Gastrocnemius medialis (tissue), 4 donors: ENCODE measurements at places on chromosomes 2 and 18. TPM values are rescaled to one million over a fixed set of nuclear protein-coding genes. Genes with fewer than 3 reads are reported as not detected.

Gene LYPD1
- total RNA-seq = 0.24 TPM

Gene CD8A
- total RNA-seq = 0.32 TPM

DNA sequence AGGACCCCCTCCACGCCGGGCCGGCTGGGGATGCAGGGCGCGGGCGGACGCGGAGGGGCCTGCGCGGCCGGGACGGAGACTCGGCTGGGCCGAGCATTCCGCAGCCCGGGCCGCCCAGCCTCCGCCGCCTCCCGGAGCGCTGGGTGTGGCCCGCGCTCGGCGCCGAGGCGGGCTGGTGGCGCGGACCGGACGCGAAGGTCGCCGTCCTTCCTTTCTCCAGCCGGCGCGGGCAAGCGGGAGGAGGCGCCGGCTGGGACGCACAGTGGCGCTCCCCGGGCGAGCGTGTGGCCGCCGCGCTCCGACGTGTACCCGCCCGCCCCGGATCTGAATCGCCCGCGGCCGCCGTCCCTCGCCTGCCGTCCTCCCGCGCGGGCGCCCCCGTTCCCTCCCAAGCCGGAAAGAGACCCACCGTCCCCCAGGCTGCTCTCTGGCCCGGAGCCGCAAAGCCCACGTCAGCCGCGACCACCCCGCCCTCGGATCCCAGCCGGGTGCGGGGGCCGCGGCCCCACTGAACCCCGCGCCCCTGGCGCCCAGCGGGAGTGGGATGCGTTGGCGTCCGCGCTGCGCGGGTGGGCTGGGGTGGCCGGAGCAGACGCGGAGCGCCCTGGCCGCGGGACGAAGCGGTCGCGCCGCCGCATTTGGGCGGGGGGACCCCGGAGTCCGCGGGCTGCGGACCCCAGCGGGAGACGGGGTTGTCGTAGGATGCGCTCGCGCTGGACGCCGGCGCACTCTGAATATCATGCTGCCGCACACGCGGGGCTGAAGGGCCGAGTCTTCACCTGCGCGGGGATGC, 634 bp downstream of the SPATS2L start:
- no peak for DNase-seq

GRCh38 chr2:223722226-223722625, 115.2 kb downstream of the AP1S3 start:
- no peak for DNase-seq

- no peak for DNase-seq
Measured at GRCh38 chr2:192369969-192370368, 175.2 kb upstream of the TMEFF2 start.

- DNase-seq = no peak
Measured at GRCh38 chr2:226740039-226740648, 59.5 kb downstream of the IRS1 start.

DNA sequence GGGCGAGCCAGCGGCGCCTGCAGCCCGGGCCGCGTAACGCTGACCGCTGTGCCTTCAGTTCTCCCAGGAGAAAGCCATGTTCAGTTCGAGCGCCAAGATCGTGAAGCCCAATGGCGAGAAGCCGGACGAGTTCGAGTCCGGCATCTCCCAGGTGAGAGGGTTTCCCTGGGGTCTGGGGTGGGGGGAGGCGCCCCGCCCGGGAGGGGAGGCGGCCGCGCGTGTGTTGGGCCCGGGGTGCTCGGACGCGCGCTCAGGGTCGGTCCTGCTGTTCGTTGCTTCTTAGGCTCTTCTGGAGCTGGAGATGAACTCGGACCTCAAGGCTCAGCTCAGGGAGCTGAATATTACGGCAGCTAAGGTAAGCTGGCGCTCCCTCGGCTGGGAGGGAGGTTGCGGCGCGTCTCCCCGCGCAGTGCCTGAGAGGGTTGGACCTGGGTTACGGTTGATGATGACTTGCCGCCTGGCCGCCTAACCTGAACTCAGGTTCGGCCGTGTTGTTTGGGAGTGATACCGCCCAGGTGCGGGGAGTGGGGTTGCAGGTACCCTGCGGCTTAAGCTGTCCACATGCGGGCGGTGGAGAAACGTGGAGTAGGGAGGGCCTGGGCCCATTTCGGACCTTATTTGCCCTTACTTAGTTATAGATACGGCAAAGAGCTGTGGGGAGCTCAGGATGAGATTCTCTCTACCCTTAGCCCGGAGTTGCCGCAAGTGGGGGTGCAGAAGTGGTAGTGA, 638 bp downstream of the RPS7 start:
- no peak for DNase-seq

DNA sequence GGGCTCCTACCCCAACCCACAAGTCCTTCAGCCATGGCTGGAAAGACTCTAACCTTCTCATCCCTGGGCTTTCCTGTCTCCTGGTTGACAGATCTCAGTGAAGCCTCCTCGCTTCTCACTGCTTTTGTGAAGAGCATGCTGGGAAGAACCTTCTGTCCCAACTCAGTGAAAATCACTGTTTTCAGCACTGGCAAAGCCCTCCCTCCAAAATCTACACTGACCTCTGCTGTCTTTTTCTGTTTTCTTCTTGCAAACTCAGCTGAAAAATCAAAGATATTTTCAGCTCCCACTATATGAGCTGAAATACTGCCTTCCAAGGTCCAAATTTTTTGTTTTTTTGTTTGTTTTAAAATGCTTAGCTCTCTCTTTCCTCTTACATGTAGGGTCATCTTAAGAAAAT, 266.3 kb upstream of the AGAP1 start:
- DNase-seq = no peak

Gene STAMBP
- total RNA-seq = 60.7 TPM

DNA sequence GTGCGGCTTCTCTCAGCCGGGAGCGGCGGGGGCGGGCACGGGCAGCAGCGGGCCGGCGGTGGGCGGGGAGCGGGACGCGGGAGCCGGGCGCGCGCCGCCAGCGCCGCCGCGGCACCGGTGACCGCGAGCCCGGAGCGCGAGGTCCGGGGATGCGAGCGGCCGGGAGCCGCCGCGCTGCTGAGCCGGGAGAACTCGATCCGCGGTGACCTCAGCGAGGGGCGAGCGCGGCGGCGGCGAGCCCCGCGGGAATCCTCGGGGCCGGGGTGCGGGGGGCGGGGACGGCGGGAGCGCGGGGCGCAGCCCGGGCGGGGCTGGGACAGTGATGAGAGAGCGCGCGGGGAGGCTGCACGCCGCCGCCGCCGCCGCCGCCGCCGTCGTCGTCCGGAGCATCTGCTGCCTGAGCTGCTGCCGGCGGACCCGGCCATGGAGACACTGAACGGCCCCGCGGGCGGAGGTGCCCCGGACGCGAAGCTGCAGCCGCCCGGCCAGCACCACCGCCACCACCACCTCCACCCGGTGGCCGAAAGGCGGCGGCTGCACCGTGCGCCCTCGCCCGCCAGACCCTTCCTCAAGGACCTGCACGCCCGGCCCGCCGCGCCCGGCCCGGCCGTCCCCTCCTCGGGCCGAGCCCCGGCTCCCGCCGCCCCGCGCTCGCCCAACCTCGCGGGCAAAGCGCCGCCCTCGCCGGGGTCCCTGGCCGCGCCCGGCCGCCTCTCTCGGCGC, at the start of gene MTCL1:
TSS of gene MTCL1 (plus strand) at position 319 of the 723 bp plus-strand sequence. CDS start at position 424, 105 bp downstream.
- no peak for DNase-seq

Gene REG3G
- total RNA-seq = not detected

DNA sequence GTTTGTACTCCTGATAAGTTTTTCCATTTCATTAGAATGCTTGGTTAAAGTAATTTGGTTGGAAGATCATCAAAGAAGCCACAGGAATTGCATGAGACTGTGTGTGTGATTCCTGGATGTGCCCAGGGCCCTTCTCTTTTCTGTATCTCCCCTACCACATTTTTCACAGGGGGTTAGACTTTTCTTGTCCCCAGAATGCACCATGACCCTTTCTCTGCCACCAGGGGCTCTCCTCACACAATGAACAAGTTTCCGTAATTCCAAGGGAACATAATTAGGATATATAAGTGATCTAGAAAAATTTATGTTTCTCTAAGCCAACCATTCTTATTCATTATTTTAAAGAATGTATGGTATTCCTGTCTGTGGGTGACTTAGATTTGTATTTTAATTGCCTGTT, 291.8 kb downstream of the NEDD4L start:
- no peak for DNase-seq

Gene C1GALT1C1L
- total RNA-seq = not detected

- no peak for DNase-seq
Measured at GRCh38 chr18:35868915-35869314, 103.6 kb upstream of the RMP24 start.

Gene LIPG
- 0.24 TPM for total RNA-seq

DNA sequence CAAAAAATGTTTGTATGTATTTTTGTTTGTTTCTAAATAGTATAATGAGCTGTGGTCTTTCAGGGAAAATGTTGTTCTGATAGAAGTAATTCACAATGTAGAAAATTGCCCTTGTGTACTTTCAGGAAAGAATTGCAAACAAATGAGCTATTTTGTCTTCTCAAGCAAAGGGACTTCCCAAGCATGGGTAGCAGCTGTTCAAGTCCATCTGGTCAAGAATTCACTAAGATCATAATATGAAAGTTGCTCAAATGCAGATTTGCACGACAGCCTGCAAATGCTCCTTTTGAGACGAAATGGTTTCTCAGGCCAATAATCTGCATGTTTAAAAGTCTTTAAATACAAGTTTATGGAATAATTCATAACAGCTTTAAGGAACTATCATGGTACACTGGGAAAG, 51.9 kb upstream of the HNMT start:
- no peak for DNase-seq

GRCh38 chr2:11591091-11591490, 57.2 kb downstream of the GREB1 start:
- no peak for DNase-seq

Gene RSAD2
- 1.2 TPM for total RNA-seq

GRCh38 chr2:172870396-172870795, 134.8 kb downstream of the RAPGEF4 start:
- no peak for DNase-seq

- no peak for DNase-seq
Measured at GRCh38 chr2:71372042-71372441, 40.5 kb downstream of the ZNF638 start.

DNA sequence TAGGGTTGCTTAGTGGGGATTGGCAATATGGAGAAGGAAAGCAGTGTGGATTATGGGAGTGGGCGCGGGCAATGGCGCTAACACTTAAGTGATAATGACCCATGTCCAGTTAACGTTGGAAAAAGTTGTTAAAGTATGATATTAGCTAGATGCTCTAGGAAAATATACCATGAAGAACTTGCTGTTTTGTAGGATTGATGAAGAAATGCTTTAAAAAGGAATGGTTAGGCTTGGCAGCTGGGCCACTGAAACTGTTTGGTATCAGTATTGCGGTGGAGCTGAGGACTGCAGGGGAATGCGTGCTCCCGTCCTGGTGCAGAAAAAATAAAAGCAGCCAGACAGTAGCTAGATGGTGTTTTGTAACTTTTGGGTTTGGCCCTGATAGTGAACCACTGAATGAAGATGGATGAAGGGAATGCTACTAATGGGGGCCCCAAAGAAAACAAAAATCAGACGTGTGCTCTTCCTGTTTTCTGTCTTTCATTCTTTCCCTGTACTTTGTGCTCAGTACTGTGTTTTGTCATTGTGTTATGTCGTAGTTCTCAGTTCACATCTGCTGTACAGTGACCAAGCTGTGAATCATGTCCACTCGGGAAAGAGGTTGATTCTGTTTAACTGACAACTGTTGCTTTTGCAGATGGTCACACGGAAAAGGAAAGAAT, 999 bp downstream of the INSIG2 start:
- no peak for DNase-seq

- no peak for DNase-seq
Measured at GRCh38 chr2:46999857-47000678, 84.5 kb upstream of the MCFD2 start.

DNA sequence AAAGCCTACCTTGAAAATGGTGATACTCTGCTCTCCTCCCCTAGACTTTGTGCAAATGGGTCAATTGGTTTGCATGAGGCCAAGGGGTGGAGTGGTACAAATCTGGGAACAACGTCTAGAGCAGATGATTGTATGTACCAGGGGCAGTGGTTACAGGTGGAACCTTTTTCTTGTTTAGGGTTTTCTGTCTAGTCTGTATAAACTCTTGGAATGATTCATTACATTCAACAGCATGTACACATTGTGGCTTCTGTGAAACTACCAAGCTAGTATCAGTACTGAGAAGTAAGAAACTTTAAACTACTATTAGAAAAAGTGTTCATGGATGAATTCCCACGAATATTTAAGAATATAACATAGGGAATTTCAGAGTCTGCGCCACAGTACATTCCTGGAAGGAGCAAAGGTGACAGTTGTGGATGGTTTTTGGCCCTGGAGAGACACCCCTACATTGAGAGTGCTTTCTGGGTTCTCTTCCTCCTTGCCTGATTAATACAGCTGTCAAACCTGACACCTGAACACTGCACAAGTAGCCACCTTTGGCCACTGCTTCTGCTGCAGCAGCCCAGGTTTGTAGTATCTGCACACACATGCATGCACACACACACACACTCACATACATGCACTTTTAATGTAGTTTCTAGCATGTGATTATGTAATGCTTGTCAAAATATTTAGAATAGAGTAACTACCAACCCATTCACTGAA, 30.0 kb downstream of the CFAP221 start:
- DNase-seq = no peak

- no peak for DNase-seq
Measured at GRCh38 chr18:74288041-74288440, 3.7 kb downstream of the CYB5A start.
